ENCODE measurements at places on chromosomes 2 and 18. TPM values are rescaled to one million over a fixed set of nuclear protein-coding genes. Genes with fewer than 3 reads are reported as not detected.
A peak's percentile ranks its signal among the peaks of the same experiment; 100 is the strongest.

ALK gene
- not detected for total RNA-seq

DNA sequence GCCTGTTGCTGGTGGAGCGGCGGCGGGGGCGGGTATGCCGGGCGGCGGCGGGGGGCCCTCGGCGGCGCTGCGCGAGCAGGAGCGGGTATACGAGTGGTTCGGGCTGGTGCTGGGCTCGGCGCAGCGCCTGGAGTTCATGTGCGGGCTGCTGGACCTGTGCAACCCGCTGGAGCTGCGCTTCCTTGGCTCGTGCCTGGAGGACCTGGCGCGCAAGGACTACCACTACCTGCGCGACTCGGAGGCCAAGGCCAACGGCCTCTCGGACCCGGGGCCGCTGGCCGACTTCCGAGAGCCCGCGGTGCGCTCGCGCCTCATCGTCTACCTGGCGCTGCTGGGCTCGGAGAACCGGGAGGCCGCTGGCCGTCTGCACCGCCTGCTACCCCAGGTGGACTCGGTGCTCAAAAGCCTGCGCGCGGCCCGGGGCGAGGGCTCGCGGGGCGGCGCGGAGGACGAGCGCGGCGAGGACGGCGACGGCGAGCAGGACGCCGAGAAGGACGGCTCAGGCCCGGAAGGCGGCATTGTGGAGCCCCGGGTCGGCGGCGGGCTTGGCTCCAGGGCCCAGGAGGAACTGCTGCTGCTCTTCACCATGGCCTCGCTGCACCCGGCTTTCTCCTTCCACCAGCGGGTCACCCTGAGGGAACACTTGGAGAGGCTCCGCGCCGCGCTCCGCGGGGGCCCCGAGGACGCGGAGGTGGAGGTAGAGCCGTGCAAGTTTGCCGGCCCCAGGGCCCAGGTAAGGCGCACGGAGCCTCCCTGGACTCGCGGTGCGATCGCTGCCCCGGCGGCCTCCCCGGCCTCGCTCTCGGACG is 1.0 kb downstream of the ZCCHC2 start:
- no peak overlapping the region for H3K27ac ChIP-seq
- H3K4me1 ChIP-seq, result peaks cover 26% of the 10 kb centered on the region
- peak; percentile 51 for DNase-seq

GRCh38 chr2:190847504-190848081 is 33.0 kb upstream of the GLS start:
- H3K4me1 ChIP-seq, result peaks cover 10% of the 10 kb centered on the region
- H3K4me3 ChIP-seq, result no peak overlapping the region
- no peaks in the 10 kb centered on the region for H3K36me3 ChIP-seq
- H3K27me3 ChIP-seq, result no peaks in the 10 kb centered on the region

DNA sequence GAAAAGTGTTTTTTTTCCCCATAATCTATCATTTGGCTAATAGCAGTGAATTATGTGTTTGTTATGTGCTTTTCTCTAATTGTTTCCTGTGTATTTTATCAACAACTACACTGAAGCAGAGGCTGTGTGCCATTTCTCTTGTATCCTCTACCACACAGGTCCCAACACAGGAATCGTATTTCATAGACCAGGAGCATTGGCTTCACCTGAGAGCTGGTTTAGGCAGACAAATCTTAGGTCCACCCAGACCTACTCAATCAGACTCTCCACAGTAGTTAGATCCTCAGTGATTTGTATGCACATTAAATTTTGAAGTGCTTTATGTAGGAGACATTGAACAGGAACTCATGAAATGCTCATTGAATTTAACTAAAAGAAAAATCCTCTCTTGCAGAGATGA is 109.2 kb downstream of the FSHR start:
- no peaks in the 10 kb centered on the region for H3K4me1 ChIP-seq
- no peak for DNase-seq
- no peak overlapping the region for H3K27ac ChIP-seq
- H3K4me3 ChIP-seq, result no peak overlapping the region

DNA sequence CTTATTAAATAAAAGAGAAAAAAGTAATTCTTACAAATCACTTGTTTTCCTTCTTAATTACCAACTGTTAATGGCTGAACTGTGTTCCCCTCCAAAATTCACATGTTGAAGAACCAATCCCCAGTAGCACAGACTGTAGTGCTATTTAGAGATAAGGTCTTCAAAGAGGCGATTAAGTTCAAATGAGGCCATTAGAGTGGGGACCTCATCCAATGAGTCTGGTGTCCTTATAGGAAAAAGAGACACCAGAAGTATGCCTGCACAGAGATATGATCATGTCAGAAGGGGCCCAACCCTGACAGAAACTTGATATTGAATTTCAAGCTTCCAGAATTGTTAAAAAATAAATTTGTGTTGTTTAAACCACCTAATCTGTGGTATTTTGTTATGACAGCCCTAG is 89.8 kb downstream of the MEMO1 start:
- no peaks in the 10 kb centered on the region for H3K36me3 ChIP-seq
- H3K27me3 ChIP-seq, result no peaks in the 10 kb centered on the region
- no peak overlapping the region for H3K27ac ChIP-seq
- no peaks in the 10 kb centered on the region for H3K4me1 ChIP-seq
- no peak overlapping the region for H3K4me3 ChIP-seq

DNA sequence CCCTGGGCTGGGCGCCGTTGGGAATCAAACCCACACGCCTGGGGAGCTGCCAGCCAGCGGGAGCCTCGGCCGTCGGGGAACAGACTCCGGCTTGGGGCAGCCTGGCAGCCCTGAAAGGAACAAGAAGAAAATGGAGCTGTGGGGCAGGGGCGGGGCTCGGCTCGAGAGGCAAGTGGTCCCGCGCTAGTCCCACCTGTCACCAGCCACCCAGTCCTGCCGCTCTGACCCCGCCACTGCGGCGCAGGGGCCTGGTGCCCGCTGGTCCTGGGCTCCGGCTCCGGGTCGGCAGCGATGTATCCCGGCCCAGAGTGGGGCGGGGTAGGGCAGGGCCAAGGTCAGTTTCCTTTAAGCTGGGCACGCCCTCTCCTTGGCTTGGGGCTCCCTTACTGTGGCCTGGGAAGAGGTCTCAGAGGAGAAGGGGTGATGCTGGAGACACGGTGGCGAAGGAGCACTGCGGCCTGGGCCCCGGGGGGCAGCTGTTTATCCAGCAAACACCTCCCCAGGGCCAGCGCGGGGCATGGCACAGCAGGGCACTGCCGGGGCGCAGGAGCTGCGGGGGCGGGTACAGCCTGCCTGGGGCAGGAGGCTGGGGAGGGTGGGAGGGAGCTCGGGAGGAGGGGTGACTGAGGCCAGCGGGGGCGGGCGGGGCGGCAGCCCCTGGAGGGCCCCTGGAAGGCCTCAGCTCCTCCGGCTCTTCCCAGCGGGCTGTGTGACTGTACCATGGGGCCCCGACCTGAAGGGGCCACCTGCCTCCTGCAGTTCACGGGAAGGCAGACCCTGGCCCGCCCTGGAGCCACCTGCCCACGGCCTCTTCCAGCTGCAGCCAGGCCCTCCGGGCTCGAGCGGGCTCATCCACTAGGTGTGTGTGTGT is 15.6 kb downstream of the ODC1 start:
- peaks cover 3% of the 10 kb centered on the region for H3K4me1 ChIP-seq
- H3K27me3 ChIP-seq, result no peaks in the 10 kb centered on the region
- no peak overlapping the region for H3K4me3 ChIP-seq
- no peak overlapping the region for H3K27ac ChIP-seq
- DNase-seq, result no peak

- no peak overlapping the region for H3K4me3 ChIP-seq
- no peak overlapping the region for H3K27ac ChIP-seq
- H3K36me3 ChIP-seq, result no peaks in the 10 kb centered on the region
- no peaks in the 10 kb centered on the region for H3K4me1 ChIP-seq
- 0 out of 2 replicates have a peak, but pooled peaks cover 3% of the 10 kb centered on the region for H3K27me3 ChIP-seq
Measured at GRCh38 chr18:5159080-5159479, 38.0 kb downstream of the AKAIN1 start.
